Brain (organoid and tissue), 16 donors: ENCODE measurements at places on chromosomes 3 and 15. TPM values are rescaled to one million over a fixed set of nuclear protein-coding genes. Genes with fewer than 3 reads are reported as not detected.
A peak's percentile ranks its signal among the peaks of the same experiment; 100 is the strongest.

GRCh38 chr3:11548721-11549131 lies 95.0 kb downstream of the VGLL4 start:
- DNase-seq, result no peak

GOLGA6A gene
- polyA plus RNA-seq, result not detected

SYNPR gene
- polyA plus RNA-seq, result 8.1 TPM

DNA sequence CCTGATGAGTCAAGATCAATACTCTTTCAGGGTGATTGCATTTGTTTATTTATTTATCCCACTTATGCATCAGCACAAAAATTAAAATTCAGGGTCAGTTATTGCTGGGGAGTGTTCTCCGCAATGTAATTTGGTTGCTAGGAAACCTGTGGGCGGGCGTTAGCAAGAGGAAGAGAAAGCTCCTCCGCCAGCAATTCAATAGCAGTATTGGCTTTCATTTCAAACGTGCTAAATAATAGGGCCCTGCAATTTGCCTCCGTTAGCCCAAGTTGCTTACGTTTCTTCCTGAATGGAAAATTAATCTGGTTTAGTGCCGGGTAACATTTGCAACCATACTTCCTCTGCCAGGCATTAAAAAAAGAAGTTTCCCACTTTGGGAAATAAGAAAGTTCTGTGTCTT lies 35.5 kb upstream of the PLCL2 start:
- peak; percentile 89 for DNase-seq

DNA sequence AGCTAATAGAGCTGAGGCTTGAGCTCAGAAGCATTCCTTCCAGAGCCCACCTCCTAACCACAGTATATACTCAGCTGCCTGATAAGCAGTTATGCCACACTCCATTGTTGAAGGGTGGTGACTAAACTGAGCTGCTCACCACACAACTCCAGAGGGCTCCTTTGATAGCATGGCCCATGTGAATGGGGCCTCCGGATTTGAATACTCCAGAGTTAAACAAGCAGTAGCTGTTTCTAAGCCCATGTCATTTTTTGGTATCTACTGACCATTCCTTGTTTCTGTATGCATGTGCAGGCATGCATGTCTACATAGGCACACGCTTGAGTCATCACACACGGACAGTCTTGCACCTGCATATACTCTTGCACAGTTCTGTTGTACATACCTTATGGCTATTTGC lies 28.9 kb downstream of the IGSF10 start:
- DNase-seq, result no peak

- DNase-seq, result no peak
Measured at GRCh38 chr15:60155661-60156060, 151.6 kb downstream of the FOXB1 start.

TM4SF4 gene
- polyA plus RNA-seq, result not detected

GRCh38 chr3:158106766-158107471 lies 699 bp upstream of the SHOX2 start:
- DNase-seq, result no peak

DNA sequence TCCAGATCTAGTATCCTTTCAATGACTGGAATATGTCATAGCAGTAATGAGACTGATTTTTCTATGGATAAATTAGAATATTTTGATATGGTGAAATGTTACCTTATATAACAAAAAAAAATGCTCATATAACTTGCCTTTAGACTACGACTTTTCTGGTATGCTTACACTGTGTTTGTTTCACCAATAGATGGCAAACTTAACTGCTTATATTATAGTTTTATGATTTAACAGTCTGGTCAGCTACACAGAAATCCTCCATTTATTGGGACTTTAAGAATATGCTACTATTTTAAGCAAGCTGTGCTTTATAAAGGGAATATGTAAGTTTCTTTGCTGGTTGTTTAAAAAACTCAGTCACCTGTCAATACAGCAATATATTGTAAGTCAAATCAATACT lies 205.6 kb downstream of the VGLL3 start:
- DNase-seq, result peak; percentile 62

AP3S2 gene
- polyA plus RNA-seq, result 34.1 TPM

DNA sequence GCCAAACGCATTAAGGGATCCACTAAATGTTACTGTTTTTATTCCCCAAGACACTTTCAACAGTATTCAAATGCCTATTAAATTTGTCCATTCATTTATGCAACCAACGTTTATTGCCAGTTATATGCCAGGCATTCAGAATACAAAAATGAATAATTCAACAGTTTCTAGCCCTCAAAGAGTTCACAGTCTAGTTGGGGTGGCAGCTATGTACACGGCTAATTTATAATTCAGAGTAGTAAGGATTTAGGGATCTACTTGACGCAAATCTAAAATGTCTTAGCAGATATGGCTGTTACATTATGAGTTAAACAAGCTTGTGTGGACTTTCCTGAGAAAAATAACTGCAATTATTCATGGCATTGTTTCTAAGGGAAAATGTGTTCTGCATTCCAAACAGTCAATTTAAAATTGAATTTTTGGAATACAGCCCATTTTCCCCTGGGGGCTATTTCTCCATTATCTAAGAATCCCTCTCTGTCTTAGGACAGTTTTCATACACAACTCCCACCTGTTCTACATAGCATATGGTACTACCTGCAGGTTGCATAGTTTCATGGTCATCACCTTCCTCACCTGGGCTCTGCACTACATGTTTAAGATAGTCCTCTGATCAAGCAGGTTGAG lies 11.5 kb upstream of the MSL2 start:
- DNase-seq, result peak; percentile 53

ANXA2 gene
- 439 TPM for polyA plus RNA-seq

GRCh38 chr3:112117841-112118571 lies 15.0 kb downstream of the GCSAM start:
- no peak for DNase-seq

DNA sequence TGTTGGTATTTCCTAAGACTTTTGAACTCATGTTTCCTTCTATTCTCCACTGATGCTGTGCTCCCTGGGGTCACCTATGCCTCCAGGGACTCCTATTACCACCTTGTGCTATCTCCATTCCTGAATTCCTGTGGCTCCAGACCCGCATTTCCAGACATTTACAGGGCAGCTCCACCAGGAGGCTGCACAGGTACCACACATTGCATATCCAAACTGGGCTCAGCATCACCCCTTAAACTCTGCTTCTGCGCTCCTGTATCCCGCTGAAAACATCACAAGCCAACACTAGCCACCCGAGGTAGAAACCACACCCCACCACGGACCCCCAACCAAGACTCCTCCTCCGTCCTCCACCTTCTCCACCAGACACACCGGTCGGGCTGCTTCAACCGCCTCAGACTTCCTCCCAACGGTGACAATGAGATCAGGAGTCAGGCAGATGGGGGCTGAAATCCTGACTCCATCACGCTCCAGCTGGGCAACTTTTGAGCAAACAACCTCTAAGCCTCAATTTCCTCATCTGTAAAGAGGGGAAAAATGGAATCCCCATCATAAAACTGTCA lies 10.4 kb downstream of the TNK2 start:
- no peak for DNase-seq

GRCh38 chr3:5464649-5465048 lies 277.1 kb downstream of the EDEM1 start:
- no peak for DNase-seq

DNA sequence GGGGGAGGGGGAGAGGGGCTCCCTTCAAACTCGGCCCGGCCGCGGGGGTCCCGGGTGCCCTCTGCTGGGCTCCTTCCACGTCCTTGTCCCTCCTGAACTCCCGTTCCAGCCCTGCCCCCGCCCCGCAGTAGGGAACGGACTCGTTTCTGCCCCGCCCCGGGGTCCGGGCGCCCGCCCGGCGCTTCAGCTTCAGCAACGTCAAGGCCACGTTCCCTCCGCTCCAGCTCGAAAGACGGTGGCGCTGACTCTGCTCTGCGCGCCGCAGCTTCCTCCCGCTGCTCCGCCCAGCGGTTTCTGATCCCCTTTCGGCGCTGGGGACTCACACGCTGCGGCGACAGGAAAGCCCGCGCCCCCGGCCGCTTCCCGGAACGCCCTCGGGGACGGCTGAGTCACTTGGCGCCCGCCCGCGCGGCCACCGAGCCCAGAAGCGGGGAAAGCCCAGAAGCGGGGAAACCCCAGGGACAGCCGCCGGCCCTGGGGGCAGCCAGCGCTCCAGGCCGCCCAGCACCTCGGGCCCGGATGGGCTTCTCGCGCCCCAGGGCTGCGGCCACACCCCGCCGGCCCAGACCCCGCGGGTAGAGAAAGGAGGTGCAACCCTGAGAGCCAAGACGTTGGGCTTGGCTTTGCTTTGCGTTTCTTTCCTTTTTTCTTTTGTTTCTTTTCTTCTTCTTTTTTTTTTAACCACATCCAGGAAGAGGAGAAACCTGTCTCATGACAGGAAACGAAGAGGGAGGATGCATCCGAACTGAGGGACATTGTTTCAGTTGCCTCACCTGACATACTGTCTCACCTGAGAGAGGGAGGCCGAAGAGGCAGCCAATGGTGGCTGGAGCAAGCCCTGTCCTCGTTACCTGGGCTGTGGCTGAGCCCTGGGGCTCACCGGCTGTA lies 28.9 kb downstream of the ARHGAP31 start:
- peak; percentile 88 for DNase-seq

DNA sequence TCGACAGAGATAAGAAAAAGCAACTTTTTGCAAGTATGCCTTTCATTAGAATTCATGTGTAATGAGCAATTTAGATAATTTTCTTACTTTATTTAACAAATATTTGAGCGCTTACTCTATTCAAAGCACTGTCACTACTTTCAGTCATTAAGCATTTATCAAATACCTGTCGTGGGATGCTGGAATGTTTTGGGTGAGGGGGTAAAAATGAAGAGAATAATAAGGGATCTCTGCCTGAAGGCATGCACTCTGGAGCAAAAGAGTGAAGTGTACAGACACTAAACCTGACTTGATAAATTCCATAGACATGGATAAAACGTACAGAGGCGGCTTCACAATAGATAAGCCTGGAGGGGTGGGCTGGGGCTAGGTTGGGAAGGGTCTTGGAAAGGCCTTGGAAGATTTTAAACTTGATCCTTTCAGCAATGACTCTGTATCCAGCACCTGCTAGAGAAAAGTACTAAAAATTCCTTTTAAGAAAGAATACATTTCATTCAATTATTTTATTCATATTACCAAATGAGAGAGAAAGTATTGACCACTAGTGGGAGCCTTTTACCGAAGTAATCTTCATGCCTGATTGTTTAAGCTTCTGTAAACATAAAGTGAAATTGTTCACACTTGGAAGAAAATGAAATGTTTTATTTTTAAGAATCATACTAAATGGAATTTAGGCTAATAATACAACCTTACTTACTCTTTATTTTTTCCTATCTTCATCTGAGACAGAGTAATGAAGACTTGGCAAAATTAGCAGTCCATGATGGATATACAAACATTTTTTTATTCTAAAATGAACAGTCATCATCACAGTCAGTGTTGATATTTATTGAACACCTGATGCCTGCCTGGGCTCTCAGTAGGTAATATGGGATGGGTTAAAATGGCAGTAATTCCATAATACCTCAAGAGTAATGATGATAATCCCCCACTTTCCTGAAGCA lies 113.2 kb downstream of the PPP2R3A start:
- peak; percentile 62 for DNase-seq

DNA sequence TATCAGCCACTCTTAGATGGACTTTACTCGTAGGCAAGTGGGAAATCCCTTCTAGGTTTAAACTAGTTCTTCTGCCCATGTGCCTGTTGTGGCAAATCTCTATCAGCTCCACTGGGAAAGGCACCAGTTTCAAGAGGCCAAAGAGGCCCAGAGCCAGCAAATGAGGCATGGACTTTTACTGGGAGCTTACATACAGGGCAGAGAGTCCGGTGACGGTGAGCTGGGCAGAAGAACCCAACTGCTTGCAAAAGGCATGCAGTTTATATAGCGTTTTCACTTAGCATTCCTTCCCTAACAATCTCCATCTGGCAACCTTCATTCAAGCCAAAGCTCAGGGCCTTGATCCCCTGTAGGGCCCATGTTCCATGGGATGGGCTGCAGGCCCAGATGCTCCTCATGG lies 93.0 kb upstream of the C3orf80 start:
- no peak for DNase-seq

DNA sequence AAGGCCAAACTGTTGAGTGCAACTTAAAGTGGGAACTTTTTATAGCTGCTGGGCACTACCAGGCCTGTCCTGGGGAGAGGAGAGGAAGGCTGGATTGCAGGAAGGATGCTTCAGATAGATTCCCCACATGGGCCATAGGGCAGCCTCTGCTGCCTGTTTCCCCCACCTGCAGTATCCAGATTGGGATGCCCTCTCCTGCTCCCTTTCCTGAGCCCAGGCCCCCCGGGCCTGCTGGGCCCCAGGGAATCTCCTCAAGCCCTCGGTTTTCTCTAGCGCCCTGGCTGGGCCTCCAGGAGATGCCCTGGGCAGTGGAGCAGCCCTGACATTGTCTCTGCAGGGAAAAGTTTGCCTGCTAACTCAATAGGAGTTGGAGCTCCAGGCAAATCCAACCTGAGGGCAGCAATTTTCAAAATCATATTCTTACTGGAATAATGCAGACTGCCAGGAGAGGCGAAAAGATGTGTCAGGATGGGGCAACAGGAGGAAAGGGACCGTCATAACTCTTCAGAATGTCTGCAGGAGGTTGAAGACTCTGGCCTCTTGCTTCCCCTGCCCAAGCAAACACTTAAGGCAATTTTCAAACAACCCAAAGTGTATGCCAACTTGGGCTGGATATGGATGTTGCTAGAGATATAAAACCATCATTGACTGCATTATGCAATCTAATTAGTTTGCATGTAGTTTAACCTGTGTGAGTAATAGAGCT lies 4.4 kb downstream of the NR2F2 start:
- no peak for DNase-seq

DNA sequence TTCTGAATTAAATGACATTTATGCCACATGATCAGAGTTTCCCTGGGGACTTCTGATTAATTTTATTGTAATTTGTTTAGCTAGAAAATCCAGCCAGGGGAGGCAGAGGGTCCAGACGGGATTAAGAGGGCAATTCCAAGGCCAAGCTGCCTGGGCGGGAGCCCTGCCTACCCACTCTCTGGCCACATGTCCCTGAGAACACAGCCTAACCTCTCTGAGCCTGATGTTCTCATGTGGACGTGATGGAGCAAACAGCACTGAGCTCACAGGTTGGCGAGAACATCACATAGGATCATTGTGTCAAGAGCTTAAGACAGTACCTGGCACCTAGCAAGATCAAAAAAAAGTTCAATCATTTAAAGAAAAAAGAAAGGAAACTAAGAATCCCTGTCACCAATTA lies 1.0 kb downstream of the LRRC2 start:
- no peak for DNase-seq

GRCh38 chr3:52896613-52897012 lies 735 bp downstream of the STIMATE start:
- no peak for DNase-seq

- DNase-seq, result no peak
Measured at GRCh38 chr3:56813653-56813960, 11.9 kb upstream of the ARHGEF3 start.

MAP1A gene
- polyA plus RNA-seq, result 107 TPM

- no peak for DNase-seq
Measured at GRCh38 chr15:55282284-55282833, 7.3 kb downstream of the RAB27A start.
